ENCODE measurements at places on chromosomes 4 and X. TPM values are rescaled to one million over a fixed set of nuclear protein-coding genes. Genes with fewer than 3 reads are reported as not detected.

GRCh38 chrX:136015016-136015415 is 29.8 kb downstream of the SLC9A6 start:
- no peak for DNase-seq

GRCh38 chrX:132364313-132364712 is 124.5 kb downstream of the MBNL3 start:
- DNase-seq = no peak

DNA sequence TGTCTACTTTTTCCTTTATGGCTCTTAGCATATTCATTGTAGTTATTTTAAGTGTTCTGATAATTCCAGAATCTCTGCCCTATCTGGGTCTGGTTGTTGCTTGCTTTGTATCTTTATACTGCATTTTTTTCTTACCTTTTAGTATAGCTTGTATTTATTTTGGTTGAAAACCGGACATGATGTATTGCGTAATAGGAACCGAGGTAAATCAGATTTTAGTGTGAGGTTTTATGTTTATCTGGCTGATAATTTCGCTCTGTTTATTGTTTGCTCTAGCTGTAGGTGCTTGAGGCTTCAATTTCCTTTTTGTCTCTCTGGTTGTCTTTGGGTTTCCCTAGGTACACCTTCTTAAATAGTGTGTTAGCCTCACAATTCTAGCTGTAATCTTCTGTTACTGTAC is 263.8 kb upstream of the LCORL start:
- no peak for DNase-seq

- no peak for DNase-seq
Measured at GRCh38 chr4:163167333-163167626, 590 bp upstream of the NAF1 start.

GRCh38 chrX:67545893-67546495 is 2.2 kb downstream of the AR start:
- peak; percentile 28 for DNase-seq

DNA sequence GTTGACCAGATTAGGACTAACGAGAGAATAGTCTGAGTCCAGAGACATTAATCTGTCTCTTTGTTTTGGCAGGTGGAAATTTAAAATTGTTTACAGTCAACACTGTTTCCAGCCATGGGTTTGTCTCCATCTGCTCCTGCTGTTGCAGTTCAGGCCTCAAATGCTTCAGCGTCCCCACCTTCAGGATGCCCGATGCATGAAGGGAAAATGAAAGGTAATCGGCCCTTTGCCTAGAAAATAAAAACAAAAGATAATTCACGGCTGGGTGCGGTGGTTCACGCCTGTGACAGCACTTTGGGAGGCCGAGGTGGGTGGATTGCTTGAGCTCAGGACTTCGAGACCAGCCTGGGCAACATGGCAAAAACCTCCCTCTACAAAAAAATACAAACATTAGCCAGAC is 815 bp downstream of the HCCS start:
- DNase-seq = no peak

GRCh38 chr4:39383690-39384089 is 17.5 kb upstream of the RFC1 start:
- no peak for DNase-seq

DNA sequence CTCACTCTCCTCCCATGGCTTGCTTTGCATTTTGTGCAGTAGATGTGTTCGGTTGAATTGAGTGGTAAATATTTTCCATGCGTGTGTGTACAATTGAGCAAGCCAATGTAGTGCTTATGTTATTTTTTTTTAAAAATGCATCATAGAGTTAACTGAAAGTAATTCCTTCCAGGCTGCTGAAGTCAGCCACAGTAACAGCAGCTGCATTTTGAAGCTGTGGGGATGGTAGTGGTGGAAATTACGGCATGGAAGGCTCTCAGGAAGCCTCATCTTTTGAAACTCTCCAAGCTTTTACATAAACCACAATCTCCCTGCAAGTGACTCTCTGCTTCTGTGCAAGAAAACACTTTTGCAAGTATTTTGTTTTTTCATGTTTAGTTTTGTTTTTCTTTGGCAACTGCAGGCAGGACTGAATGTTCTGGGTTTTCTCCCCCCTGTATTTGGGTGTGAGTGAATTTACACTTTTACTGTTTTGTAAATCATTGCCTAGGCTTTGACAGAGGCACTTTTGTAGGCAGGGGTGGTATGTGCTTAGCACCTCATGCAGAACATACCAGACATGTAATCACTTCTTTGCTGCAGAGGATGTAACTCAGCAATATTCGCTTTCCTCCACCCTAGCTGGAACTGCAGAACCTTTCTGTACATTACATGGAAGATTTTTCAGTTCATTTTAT is 56.2 kb downstream of the LRRC66 start:
- no peak for DNase-seq

GRCh38 chr4:77044461-77045150 is 31.2 kb downstream of the CCNI start:
- no peak for DNase-seq

- no peak for DNase-seq
Measured at GRCh38 chr4:151922811-151923210, 162.0 kb upstream of the GATB start.

CSAG3 gene
- total RNA-seq = 14.1 TPM

HOPX gene
- 0.26 TPM for total RNA-seq

ARHGEF9 gene
- 32.1 TPM for total RNA-seq

NPY2R gene
- total RNA-seq = 0.34 TPM

TCP11X2 gene
- total RNA-seq = 0.82 TPM

CTPS2 gene
- 23.2 TPM for total RNA-seq

SATL1 gene
- 0.22 TPM for total RNA-seq

OPHN1 gene
- total RNA-seq = 3.7 TPM

AMBN gene
- total RNA-seq = not detected

FAM149A gene
- total RNA-seq = 14.6 TPM

PDE6B gene
- 13.0 TPM for total RNA-seq

SULT1B1 gene
- 0.14 TPM for total RNA-seq

All from WTC11 (cell line).